ENCODE measurements at places on chromosomes 2 and 18.

- no peak for DNase-seq
Measured at GRCh38 chr2:184336688-184337087, 261.6 kb upstream of the ZNF804A start.

DNA sequence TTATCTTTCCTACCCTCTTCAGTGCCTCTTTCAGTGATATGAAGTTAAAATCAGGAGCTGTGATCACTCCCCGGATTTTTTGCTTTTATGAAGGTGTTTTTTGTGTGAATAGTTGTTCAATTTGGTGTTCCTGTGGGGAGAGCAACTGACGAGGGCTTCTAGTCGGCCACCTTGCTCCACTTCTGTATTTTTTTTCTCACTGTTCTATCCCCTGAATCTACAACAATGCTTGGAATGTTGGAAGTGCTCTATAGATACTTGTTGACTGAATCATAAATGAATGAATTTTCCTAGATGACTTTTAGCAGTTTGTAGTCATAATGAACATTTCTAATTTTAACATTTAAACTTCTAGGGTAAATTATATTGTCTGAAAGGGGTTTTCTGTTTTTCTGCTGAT is 247.3 kb downstream of the ZNF385B start:
- DNase-seq, result no peak

GRCh38 chr18:11862468-11863137 is 11.4 kb downstream of the CHMP1B start:
- DNase-seq, result no peak

GRCh38 chr2:227861011-227861410 is 10.4 kb upstream of the DAW1 start:
- no peak for DNase-seq

GRCh38 chr2:71839826-71840225 is 307.8 kb downstream of the CYP26B1 start:
- no peak for DNase-seq

DNA sequence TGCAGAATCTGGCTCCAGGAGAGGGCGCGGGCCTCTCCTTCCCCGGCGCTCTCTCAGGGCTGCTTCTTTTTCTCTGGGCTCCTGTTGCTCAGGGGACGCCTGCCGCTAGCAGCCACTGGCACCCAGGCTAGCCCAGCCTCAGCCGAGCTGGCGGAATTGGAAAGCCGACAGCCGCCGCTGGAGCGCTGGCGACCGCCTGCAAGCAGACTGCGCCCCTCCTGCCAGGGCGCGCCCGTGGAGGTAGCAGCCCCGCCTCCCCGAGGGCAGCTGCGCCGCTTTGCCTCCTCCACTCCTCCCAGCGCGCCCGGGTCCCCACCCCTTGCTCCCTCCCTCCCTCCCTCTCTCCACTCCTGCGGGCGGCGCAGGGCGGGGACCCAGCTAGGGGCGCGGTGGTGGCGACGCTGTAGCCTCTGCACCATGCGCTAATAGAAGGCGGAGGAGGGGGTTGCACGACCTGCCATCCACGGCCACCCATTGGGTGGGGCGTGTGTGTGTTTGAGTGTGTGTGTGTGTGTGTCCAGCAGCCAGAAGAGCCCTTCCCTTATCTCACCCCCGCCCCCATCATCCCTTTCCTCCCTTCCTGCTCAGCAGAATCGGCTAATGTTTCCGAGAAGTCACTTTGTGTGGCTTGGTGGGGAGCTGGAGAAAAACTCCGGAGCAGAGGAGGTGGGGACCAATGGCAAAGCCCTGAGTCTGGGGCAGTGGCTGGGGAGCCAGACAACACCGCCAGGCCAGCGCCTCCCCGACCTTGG is at the start of gene SCN9A:
SCN9A (minus strand) TSS at position 209 of the 752 bp plus-strand sequence. CDS start 64,188 bp downstream, outside the sequence.
- DNase-seq, result peak; percentile 93

DNA sequence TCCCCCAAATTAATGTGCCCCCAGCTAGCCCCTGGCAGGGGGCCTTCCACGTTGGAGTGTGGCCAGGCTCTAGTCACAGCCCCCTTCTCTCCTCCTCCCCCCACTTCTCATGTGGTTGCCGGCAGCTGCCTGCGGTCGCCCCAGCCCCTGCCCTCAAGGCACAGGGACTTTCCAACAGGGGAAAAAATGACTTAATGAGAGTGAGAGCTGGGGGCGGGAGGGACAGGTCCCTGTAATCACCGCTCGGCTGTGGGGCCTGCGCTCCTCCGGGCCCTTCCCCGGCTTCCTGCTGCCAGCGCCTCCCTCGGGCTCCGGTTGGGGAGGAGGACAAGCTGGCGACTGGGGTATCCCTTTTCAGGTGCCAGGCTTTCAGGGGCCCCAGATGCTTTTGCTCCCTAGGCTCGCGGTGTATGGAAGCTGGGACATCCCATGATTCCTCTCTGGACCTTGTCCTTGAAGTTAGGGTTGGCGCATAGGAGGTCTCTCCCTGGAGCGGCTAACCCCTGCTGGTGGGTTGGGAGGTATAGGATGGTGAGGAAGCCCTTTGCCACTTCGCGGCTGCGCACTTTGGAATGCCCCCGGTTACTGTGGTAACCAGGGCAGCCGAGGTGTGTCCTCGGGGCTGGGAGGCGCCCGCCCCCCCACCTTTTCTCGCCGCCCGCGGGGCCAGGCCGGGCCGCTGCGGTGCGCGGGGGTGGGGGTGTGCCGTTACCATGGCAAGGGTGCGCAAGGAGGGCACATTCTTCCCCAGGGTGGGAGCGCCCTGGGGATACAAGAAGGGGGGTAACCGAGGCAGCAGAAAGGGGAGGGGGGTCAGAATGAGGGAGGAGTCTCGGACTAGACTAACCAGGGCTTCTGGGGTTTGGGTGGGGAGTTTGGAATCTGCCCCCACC is 16.1 kb downstream of the WNT10A start:
- DNase-seq, result no peak

DNA sequence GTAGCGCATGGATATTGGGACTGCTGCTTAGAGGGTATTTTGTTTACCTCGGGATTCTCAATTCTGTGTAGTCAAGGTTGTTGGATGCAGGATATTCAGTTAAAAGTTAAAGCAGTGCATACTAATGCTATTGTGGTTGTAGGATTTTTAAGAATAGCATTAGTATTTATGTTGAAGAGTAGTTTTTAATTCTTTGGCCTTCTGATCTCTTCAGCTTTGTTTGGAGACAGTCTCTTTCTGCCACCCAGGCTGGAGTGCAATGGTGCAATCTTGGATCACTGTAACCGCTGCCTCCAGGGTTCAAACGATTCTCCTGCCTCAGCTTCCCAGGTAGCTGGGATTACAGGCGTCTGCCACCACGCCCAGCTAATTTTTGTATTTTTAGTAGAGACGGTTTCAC is 1.5 kb downstream of the RHBDD1 start:
- no peak for DNase-seq

DNA sequence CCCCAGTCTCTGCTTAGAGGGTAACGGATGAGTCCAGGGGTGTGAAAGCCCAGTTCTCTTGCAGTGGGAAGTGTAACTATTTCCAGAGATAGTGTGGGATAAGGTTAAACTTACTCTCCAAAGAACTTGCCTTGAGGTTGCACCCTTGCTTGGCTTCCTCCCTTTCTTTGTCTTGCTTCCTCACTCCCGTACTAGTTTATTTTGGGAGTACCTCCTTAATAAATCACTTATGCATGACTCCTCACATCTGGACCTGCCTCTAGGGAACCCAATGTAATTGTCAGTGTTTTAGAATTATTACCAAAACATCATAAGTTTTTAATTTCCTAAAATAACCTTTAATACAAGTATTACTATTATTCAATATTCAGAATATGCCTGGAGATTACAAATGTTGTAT is 35.2 kb downstream of the CPO start:
- no peak for DNase-seq

DNA sequence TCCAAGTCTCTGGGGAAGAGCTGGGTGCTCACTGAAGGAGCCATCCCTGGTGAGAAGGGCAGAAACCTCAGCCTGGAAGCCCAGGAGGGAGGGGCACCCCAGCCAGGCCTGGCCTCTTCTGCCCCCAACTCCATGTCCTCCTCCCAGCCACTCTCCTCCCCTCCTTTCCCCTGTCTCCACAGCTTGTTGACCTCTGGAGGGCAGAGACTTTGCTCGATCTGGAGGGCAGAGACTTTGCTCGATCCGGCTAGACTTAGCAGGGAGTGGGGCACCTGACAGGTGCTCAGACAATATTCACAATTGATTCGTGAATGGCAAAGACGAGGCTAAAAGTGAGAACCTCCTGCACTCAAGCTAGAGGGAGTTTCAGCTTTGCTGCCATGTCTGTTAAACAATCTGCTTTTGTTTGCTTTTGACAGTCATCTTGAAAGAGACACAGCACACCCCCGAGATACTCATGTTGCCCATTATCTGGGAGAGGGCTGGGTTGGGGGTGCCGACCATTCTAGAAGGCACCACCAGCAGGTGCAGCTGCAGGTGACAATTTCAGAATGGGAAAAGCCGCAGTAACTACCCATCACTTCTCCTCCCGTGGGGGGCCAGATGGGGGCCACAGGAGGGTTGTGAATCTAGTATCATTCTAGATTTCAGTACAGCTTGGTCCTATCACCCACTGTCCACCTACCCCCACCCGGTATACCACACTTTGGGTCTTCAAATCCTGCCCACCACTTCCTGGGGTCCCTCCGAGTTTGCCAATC is 54.8 kb downstream of the DNMT3A start:
- no peak for DNase-seq

- no peak for DNase-seq
Measured at GRCh38 chr2:67565761-67566160, 168.6 kb downstream of the ETAA1 start.

- DNase-seq, result no peak
Measured at GRCh38 chr2:143258126-143258892, 129.1 kb downstream of the ARHGAP15 start.

GRCh38 chr18:55787536-55788073 is 199.6 kb upstream of the TCF4 start:
- no peak for DNase-seq

DNA sequence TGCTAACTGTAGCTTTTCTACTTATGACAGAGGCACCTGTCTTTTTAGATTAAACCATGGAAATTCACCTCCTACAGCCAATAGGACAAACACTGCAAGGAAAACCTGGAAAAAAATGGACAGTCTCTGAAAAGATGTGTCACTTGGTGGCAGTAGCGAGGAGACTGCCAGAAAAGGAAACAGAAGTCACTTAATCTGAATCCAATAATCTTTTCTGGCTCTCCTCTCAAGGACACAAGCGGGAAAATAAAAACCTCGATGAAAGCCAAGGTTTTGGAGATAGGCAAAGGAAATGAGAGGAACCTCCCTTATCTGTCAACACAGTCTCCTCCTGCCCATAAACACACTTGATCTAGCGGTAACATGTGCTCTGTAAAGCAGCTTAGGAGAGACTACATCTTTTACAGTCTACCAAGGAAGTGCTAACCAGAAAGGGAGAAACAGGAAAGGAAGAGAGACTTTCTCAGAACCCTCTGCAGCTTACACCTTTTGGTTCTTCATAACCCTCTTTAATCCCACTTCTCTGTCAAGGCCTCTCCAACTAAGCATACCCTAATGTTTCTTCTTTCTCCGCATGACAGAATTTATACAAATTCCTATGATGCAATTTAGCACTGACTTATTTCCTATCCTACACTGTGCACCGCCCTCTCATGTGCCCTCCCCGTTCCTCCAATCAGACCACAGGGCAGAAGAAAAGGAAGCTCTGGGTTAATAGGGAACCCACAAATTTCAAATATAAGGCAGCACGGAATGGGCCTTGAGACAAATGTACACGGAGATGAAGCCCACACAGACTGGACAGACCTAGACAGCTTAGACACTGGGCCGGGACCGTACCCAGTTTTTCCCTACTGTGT is 52.8 kb downstream of the CLASP1 start:
- no peak for DNase-seq

- DNase-seq, result no peak
Measured at GRCh38 chr18:56330366-56331110, 307.9 kb downstream of the TXNL1 start.

- DNase-seq, result peak; percentile 87
Measured at GRCh38 chr2:85578243-85579180, 1.1 kb downstream of the VAMP8 start.

GRCh38 chr2:213101692-213102460 is 49.5 kb downstream of the IKZF2 start:
- DNase-seq, result no peak

DNA sequence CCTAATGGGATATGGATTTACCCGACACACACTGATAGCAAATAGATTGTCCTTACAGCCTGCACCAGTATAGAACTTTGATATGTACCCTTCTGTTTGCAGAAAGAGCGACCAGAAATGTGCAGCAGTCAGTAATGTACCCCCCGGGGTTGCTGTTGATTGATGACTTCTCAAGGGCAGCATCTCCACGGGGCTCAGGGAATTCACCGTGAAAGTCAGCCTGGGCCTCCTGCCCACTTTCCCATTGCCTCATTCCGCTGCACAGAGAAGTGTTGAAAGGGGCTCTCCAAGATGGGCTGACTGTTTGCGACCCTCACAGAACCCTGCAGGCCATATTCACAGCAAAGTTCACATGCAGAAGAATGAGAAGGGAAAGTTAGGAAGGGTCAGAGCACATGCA is 241.3 kb downstream of the PRKCE start:
- no peak for DNase-seq

DNA sequence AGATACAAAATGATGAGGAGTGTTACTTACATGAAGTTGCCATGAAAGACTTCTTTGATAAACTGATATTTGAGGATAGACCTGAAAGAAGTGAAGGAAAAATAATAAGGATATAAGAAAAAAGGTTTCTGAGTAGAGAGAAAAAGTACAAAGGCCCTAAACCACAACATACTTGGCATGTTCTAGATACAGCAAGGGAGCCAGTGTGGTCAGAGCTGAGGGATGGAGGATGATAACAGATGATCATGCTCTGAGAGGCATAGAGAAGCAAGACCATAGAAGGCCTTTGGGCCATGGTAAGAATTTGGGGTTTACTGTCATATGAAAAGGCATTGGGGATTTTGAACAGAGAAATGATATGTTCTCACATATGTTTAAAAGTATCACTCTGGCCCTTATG is 424.1 kb upstream of the CHST9 start:
- DNase-seq, result no peak

- no peak for DNase-seq
Measured at GRCh38 chr2:234691968-234692955, 195.4 kb upstream of the ARL4C start.

DNA sequence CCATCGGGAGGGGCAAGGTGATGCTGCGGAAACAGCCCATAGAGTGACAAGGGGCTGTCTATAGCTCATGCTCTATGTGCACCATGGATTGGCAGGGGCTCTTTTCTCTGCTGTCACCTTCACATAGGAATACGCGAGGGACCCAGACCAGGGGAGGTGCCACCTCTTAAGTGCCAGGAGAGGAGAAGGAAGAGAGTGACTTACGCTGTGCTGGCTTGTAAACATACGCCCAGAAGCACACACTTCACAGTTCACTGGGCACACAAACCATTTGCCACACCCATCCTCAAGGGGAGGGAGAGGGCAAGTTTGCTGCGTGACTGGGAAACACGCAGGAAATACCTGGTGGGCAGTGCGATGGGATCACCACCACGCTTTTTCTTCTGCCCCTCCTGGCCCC is 65.1 kb upstream of the GPR45 start:
- DNase-seq, result no peak

GRCh38 chr18:57249179-57249578 is 102.3 kb downstream of the BOD1L2 start:
- no peak for DNase-seq

GRCh38 chr2:133270550-133270949 is 297.7 kb downstream of the NCKAP5 start:
- no peak for DNase-seq

Data from upper lobe of right lung (tissue), 1 donor.